ENCODE measurements at places on chromosomes 1 and 21.

GRCh38 chr1:53728702-53729455 lies 10.1 kb downstream of the GLIS1 start:
- no peak for DNase-seq

GRCh38 chr1:207217778-207218511 lies 103.5 kb upstream of the CD55 start:
- no peak for DNase-seq

DNA sequence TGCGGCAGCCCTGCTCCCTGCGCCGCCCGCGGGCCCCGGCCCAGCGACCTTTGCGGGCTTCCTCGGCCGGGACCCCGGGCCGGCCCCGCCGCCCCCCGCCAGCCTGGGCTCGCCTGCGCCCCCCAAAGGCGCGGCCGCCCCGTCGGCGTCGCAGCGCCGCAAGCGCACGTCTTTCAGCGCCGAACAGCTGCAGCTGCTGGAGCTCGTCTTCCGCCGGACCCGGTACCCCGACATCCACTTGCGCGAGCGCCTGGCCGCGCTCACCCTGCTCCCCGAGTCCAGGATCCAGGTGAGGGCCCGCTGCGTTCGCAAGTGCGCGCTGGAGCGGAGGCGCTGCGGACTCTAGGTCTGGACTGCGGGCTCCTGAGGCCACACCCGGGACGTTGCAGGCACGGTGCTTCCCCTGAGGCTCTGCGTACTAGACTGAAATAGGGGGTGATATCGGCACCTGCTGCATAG lies 351 bp downstream of the MIXL1 start:
- DNase-seq = no peak

GRCh38 chr1:56457756-56458375 lies 121.5 kb downstream of the PLPP3 start:
- no peak for DNase-seq

GRCh38 chr1:12056331-12056841 lies 6.7 kb upstream of the TNFRSF8 start:
- DNase-seq = no peak

- DNase-seq = no peak
Observed at GRCh38 chr1:60809204-60809980, 273.0 kb upstream of the NFIA start.

- DNase-seq = no peak
Observed at GRCh38 chr21:46455575-46456385, 2.9 kb upstream of the DIP2A start.

DNA sequence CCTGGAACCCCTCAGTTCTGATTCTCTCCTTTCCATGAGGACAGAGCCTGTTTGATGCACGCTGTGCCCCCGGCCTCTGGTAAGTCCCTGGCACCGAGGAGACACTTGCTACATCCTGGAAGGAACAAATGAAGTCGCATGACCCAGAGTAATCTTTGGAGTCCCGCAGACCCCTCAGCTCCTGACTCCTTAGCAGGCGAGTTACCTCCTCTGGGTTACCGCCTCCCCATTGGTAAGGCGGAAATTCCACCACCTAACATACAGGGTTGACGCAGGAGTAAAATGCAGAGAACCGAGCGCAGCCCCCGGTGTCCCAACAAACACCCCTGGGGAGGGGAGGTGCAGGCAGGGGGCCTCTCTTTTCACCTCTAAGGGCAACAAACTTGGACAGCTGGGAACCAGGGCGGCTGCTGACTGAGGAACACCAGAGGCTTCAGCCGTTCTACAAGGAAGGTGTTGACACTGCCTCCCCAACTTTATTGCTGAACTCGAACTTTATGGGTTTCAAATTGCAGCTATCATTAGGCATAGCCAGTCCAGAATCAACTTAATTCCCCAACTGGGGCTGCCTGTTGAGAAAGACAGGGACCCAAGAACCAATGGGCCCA lies 115.3 kb upstream of the IFFO2 start:
- no peak for DNase-seq

- DNase-seq = no peak
Observed at GRCh38 chr1:55825461-55825860, 610.3 kb upstream of the USP24 start.

GRCh38 chr1:226993814-226994585 lies 53.9 kb downstream of the COQ8A start:
- no peak for DNase-seq

DNA sequence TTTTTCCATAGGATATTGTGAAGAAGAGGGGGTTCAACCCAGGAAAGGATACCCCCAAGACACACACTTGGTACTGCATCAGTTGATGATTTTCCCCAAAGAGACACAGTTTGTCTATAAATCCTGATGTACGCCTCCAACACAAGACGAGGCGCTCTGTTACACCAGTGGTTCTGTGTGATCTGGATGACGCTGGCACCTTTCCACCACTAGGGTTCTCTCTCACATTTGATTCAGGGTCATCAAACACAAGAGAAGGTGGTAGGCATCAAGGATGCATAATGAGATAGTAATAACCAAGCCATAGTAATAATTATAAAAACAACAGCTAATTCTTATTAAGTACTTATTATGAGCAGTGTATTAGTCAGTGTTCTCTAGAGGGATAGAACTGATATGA lies 508.8 kb upstream of the ZP4 start:
- DNase-seq = no peak

- DNase-seq = no peak
Observed at GRCh38 chr21:29184037-29184436, 53.6 kb downstream of the MAP3K7CL start.

DNA sequence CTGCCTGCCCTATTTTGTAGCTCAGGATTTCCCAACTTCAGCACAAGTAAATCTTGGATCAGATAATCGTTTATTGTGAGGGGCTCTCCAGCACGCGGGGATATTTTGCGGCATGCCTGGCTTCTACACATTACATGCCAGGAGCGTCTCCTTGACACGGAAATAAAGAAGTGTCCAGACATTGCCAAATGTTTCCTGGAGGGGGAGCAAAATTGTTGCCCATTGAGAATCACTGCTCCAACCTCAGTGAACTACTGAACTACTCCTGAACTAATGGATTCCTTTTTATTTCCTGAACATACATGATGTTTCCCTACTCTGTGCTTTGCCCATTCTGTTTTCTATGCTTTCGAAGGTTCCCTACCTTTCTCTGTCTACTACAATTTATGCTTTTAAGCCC lies 1359.1 kb upstream of the ADGRL2 start:
- no peak for DNase-seq

DNA sequence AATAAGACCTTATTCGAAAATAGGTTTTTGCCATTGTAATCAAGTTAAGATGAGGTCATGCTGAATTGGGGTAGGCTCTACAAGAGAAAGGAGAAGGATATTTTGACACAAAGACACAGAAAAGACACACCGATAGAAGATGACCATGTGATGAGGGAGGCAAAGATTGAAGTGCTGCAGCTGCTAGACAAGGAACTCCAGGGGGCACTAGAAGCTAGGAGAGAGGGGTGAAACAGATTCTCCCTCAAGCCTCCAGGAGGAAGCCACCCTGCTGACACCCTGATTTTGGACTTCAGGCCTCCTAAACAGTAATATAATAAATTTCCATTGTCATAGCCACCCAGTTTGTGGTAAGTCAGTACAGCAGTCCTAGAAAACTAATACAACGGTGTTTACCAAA lies 506.8 kb upstream of the CAMK1G start:
- DNase-seq = no peak

DNA sequence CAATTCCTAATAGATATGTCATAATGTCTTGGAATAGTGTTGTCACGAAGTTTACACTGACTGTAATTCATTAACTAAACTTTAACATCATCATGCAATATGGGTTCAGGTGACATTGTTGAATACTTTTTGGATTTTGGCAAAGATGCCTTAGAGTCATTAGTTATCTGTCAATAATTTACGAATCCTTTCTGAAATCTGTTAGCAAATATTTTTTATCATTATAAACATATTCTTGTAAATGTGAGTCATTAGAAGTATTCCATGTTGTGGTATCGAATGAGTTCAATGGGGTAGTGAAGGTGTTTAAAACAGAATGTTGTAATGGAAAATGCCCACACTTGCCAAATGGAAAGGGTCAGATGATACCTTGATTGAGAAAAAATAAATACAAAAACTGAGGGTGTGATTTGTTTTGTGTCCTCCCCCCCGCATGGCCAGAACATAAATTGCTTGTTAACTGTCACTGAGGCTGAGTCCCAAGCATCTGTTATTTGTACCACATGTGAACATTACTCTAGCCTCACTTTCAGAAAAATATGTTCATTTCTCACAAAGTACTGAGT lies 5.2 kb upstream of the NR5A2 start:
- DNase-seq = no peak

GRCh38 chr1:193613041-193613440 lies 426.6 kb upstream of the B3GALT2 start:
- DNase-seq = no peak

- no peak for DNase-seq
Observed at GRCh38 chr1:175073061-175073460, 5.4 kb downstream of the TNN start.

DNA sequence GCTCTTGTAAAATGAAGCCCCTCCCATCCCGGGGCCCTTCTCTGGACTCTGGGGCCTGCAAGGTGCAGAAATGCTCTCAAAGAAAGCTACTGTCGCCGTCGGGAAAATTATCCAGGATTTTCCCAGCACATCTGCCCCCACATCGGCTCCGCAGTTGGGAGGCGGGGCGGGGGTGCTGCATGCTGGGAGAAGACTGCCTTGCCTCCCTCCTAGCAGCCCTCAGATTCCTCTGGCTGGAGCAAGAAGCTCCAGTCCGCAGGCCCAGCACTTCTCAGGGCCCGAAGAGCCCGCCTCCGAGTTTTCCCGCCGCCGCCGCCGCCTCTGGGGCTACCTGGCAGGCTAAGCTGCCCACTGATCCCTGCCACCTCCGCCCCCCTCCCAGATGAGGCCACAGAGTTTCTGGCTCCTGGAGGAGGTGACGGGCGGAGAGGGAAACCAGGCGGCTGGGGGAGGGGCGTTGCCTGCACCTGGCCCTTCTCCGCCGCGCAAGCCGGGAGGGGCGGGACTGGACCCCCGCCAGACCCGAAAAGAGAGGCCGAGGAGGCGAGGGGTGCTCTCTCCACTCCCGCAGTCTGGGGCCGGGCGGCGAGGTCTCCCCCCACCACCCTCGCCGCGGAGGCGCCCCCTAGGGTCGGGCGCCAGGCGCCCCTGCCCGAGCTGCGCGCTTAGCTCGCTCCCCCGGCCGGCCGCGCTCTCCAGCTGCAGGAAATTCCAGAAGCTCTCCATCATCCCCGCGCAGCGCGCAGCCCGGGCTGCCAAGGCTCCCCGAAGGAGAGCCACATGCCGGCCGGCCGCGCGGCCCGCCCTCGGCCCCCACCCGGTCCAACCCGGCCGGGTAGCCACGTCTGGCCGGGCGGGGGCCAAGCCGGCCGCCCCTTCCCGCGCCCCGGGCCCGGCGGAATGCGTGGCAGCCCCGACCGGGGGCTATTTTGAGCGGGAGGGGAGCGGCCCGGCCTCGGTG lies 28.8 kb downstream of the AHDC1 start:
- no peak for DNase-seq

DNA sequence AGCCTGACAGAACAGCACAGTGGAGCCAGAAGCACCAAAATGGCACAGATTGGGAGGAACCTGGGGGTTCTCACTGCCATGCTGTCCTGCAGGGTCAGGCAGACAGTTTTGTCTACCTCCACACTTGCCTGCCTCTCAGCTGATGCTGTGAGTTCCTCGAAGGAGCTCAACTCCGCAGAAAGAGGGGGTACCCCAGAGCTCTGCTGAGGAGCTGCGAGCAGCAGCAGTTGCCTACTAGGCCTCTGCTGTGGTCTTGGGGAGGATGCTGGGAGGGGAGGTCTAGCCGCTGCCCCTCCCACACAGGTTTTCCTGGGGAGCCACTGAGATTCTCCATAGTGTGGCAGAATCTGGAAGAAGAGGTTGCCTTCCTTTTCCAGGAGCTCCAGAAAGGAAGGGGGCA lies 192.5 kb downstream of the FOXD2 start:
- DNase-seq = no peak

DNA sequence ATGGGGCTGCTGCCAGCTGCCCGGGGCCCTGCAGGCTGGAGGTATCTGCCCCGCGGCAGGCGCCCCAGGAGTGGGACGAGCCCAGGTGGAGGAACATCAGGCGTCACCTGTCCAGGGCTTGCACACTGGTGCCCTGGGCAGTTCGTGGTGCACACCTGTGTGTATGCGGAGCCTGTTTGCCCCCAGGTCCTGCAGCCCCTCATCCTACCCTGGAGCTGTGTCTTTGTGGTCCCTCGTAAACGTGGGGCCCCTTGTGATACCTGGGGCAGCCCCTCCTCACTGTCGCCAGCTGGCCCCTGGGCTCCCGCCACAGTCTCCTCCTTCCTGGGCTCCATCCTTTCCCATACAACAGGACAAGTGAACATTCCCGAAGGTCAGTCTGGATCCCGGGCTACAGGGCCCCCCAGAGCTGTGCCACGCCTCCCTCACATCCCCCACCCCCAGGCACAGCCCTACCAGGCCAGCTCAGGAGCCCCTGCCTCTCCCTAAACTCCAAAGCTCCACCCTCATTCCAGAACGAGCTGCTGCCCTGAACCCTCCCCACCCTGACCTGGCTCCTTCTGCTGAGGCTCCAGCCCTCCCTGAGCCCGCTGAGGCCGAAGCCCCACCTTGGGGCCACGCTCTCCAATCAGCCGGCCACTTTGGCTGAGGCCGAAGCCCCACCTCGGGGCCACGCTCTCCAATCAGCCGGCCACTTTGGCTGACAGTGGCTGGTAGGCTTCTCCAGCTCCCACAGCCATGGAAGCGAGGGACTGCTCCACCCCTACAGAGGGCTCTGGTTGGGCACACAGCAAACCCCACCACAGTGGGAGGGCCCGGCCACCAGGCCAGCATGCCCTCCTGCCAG lies 42.6 kb downstream of the UBE2G2 start:
- DNase-seq = no peak

DNA sequence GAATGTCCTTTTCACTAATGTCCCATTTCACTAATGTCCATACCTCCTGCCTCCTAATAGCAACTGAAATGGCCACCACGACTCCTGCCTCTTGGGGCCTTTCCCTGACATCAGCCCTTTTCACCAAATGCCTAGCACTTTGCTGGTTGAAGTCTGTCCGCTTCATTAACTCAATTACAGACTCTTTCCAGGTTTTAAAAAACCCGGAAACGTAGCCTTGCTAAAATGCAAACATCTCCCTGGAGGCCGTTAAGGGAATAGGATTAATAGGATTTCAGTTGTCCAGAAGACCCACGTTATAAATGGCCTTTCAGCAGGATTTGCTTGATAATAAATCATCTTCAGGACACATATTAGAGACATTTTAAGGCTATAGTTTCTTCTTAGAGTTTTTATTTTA lies 25.7 kb upstream of the ERO1B start:
- no peak for DNase-seq

DNA sequence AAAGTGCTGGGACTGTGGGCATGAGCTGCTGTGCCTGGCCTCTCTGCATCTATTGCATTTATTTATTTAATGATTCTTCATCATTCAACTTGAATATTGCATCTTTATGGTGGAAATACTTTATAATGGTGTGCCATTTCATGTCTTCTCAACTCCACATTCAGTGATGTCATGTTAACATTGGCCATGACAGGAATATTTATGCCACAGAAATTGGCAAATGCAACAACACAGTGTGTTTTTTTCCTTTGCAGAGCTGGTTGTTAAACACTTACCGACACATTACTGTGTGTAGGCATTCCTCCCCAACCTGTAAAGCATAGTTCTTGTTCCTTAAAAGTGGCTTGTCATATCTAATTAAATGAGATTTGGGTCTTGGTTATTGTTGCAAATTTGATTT lies 57.4 kb upstream of the WDR26 start:
- no peak for DNase-seq
